ENCODE measurements at places on chromosomes 2 and 18. TPM values are rescaled to one million over a fixed set of nuclear protein-coding genes. Genes with fewer than 3 reads are reported as not detected.

The WDSUB1 gene
- 8.6 TPM for total RNA-seq

DNA sequence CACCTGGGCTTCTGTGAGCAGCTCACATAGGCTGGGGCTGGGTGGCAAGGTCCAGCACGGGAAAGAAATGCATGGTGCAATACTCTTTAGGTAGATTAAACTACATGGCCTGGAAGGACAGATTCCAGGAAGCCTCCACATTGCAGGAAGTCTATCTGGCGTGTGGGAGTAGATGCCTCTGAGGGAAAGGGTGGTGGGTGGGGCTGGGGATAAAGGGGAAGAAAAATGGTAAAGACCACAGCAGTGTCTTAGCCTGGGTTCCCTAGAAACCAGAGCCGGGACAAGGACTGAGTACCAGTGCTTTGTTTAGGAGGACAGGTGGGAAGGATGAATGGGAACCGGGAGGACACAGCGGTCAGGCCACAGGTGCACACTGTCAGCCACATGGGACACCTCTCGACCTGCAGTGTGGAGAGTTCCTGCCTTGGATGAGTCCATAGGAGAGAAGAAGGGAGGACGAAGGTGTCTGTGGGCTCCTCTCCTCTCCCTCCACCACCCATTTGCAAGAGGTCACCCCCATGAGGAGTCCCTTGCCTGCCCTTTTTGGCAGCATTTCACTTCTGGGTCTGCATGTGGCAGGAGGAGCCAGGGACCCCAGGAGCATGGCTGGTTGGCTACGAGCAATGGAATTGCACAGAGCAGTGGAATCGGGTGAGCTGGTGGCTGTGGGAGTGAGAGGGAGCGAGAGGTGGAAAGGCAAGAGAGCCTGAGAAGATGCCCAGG is 91.5 kb upstream of the HS6ST1 start:
- DNase-seq, result no peak

GRCh38 chr2:61534926-61535325 is 3.2 kb downstream of the XPO1 start:
- no peak for DNase-seq

- no peak for DNase-seq
These were observed 99.0 kb downstream of the PRKCE start for GRCh38 chr2:45750484-45750883.

- no peak for DNase-seq
These were observed 2.0 kb downstream of the NHEJ1 start for GRCh38 chr2:219158586-219158985.

DNA sequence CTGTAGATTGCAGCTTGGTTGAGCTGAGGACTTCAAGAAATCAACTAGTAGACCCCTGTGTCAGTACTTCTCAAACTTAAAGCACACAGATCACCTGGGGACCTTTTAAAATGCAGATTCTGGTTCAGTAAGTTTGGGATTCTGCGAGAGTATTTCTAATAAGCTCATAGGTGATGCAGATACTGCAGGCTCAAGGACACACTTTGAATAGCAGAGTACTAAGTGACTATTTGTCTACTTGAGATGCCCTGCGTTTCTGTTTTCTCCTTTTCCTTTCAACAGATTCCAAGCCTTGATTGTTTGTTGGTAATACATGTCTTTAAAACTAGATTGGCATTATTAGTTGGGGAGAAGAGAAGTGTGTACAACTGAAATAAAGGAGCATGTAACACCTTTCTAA is 6.7 kb downstream of the MIB1 start:
- no peak for DNase-seq

DNA sequence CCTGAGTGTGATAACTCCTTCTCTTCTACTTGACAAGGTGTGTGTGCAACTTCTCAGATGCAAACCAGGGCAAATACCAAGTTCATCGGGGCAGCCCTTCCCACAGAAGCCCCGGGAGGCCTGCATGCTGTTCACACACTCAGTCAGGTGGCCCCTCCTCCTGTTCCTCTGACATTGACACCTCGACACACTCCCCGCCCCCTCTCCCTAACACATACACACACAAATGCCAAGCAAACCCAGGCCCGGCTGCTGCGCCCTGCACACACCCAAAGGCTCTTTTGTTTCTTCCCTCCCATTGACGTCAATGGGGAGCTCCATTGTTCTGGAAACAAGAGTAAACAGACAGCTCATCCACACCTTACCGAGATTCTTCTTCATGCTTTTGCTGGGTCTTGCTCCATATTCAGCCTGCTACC is 1.7 kb upstream of the PER2 start:
- DNase-seq, result no peak
